ENCODE measurements at places on chromosomes 4 and X.
A peak's percentile ranks its signal among the peaks of the same experiment; 100 is the strongest.

- DNase-seq = no peak
Observed at GRCh38 chrX:71997320-71997719, 86.7 kb downstream of the NHSL2 start.

DNA sequence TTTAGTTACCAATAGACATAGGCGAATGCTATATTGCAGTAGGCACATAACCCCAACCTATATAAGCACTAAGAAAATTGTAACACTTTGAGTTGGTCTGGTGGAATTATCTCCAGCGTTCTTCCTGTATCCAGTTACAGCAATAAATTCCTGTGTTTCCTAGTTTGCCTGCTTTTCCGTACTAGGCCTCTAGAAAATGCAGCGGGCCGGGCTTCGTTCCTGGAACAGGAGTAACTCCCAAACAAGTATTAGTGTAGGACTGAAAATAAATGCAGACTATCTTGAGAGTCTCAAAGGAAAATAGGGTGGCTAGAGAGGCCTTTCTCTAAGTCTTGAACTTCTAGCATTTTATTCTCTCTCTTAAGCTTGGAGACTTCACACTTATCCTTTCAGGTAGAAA lies 159.8 kb downstream of the OR13H1 start:
- DNase-seq = no peak

GRCh38 chr4:55018978-55019377 lies 106.4 kb downstream of the KDR start:
- no peak for DNase-seq

GRCh38 chrX:139209342-139209741 lies 321.2 kb upstream of the F9 start:
- no peak for DNase-seq

GRCh38 chr4:8615921-8616787 lies 23.6 kb downstream of the CPZ start:
- DNase-seq = no peak

- DNase-seq = no peak
Observed at GRCh38 chrX:14802943-14803710, 69.7 kb downstream of the FANCB start.

DNA sequence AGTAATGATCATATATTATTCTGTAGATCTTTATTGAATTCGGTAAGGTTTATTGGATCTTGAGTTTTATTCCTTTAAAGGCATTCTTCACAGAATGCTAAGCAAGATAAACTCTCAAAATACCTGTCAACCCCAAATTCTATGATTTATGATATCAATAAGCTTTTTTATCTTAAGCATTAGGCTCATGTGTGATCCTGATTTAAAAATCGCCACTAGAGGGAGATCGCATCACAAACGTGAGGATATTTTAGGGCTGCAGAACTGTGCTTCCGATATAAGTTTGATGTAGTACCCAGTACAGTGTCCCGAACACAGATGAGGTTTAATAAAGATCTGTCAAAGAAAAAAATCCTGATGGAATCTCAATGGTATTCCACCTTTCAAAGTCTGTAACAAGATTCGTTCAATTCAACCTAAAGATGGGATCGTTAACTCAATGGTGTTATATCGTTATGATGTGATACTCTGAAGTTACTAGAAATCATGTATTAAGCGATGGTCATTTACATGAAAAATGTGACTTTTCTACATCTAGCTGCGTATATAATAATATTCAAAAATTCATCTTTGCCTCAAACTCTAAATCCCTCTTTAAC lies 169.0 kb downstream of the CORIN start:
- peak; percentile 5 for DNase-seq

GRCh38 chr4:181599134-181599533 lies 644.1 kb upstream of the TENM3 start:
- DNase-seq = no peak

DNA sequence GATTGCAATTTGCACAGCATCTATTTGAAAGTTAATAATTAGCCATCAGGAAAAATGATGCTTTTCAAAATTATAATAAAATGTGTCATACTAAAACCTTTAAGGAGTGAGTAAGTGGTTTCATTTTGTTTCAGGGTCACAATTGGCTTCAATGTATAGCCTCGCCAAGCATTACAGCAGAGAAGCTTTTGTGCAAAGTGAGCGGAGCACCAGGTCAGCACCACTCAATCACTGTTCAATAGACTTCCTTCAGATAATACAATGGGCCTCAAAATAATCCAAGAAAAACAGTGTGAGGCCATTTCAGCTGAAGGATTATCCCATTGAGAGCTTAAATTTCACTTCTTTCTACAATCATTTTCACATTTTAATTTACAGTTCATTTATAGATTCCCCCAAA lies 409.2 kb upstream of the SLIT2 start:
- DNase-seq = no peak

- DNase-seq = no peak
Observed at GRCh38 chr4:73978886-73979285, 2.9 kb downstream of the PF4 start.

DNA sequence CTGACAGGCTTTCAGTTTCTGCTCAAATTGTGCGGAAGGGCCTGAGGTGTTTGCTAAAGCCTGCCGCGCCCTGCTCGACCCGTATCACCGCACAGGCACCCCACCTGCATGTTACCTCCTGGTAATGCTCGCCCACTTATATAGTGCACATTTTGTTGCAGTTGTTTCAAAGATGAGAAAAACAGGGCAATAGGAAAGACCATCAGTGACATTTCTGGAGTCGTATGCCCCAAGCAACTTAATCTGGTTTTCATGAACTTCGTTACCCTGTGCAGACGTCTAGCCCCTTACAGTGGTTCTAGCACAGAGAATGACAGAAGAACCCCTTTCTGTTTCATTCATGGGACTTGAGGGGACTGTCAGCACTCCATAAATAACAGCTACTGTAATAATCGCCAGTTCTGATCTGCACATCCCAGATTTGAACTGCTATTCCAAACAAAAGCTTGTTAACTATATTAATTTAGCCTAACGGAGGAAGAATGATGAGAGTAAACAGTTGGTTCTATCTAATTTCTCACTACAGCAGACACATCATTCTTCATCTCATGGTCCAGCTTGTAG lies 940 bp upstream of the DCTD start:
- DNase-seq = no peak

- no peak for DNase-seq
Observed at GRCh38 chr4:57081651-57082621, 28.2 kb downstream of the IGFBP7 start.

GRCh38 chrX:73765776-73766430 lies 202.9 kb downstream of the CHIC1 start:
- no peak for DNase-seq

GRCh38 chr4:139315221-139315675 lies 13.0 kb upstream of the NDUFC1 start:
- DNase-seq = no peak

DNA sequence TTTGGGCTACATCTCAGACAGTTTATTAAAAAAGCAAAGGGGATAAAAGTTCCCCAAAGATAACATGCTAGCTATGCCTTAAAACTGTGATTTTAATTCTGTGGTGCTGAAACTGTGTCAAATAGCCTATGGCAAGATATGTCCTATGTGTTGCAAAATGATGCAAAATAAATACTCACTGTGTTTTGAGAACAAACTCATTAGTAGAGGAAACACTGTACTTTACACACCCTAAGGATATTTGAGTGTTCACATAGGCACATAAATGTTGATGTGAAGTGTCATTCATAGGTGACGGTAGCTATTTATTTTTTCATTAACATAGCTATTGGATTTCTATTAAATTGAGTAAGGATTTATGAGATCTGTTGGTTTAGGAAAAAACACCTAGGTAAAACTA lies 351.9 kb downstream of the FAT4 start:
- DNase-seq = no peak

GRCh38 chr4:5957076-5957475 lies 61.2 kb downstream of the C4orf50 start:
- DNase-seq = no peak

GRCh38 chr4:174266416-174266815 lies 17.1 kb downstream of the FBXO8 start:
- no peak for DNase-seq

- no peak for DNase-seq
Observed at GRCh38 chr4:99099311-99099710, 10.7 kb upstream of the ADH5 start.

GRCh38 chr4:38179690-38180377 lies 219.6 kb downstream of the PTTG2 start:
- peak; percentile 81 for DNase-seq

GRCh38 chr4:61309616-61310015 lies 109.5 kb downstream of the ADGRL3 start:
- no peak for DNase-seq

- no peak for DNase-seq
Observed at GRCh38 chrX:145532176-145532780, 285.0 kb downstream of the SPANXN1 start.

Measured in activated CD4-positive, alpha-beta T cell treated with anti-CD3 and anti-CD28 coated beads for 48 hours (primary cell).